Jurkat, Clone E6-1 (cell line): ENCODE measurements at places on chromosomes 11 and 22.

GRCh38 chr11:94111241-94111640 lies 17.4 kb upstream of the PANX1 start:
- no peak for DNase-seq

DNA sequence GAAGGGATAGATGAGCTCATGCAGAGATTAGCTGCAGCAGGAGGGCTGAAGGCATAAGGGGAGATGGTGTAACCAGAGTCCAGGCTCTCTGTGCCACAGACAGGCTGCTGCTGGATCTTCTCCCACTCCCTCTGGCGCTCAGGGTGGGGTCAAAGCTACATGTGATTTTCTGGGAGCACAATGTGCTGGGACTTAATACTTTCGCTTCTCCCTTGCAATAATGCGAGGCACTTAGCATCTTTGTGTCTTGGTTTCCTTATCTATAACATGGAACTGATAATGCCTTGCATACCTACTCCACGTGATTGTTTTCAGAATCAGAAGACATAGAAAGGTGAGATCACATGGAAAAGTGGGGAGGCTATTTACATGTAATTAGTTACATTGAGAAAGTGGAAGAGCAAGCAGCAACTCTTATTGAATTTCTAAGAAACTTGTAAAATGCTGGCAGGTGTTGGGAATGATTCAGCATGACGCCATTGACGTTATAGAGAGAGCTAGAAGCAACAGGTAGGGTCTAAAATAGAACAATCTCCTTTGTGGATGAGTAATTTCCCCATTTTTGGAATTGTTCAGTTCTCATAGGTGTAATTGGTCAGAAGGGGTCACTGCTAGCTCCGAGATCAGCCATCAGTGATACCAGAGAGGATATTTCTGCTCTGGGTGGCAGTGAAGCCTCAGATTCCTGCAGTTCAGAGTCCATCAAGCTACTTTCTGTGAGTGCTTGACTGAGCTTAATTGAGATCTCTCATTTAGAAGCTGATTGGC lies 8.2 kb upstream of the OR9I1 start:
- DNase-seq = no peak

GRCh38 chr11:88521799-88522201 lies 184.3 kb upstream of the CTSC start:
- no peak for DNase-seq

DNA sequence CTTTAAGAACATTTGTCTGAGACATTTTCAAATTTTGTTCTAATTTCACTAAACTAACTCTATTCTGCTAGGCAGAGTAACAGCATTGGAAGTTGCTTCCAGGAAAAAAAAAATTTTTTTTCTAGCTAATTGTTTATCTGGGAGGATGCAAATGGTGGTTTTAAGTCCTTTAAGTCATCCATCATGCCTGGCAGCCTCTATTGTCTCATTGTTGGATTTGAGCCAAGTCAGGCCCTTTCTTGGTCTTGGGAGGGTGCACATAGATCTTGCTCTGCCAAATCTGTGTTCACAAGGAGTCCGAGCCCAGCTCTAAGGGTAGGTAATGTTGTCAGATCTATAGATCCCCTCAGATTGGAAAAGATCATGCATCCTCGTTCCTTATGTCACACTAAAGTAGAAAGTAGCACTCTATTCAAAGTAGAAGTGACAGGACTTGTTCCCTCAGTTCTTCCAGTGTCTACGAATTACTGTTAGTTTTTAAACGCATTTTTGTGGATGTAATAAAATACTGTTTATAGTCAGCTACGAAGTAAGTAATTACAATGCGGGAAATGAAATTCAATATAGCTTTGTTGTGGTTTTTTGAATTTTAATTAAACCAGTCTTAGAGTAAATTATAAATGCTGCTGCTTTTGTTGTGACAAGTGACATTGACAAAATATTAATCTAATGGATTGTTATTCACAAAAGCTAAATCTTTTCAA lies 166.0 kb upstream of the RASSF10 start:
- DNase-seq = peak; percentile 57

DNA sequence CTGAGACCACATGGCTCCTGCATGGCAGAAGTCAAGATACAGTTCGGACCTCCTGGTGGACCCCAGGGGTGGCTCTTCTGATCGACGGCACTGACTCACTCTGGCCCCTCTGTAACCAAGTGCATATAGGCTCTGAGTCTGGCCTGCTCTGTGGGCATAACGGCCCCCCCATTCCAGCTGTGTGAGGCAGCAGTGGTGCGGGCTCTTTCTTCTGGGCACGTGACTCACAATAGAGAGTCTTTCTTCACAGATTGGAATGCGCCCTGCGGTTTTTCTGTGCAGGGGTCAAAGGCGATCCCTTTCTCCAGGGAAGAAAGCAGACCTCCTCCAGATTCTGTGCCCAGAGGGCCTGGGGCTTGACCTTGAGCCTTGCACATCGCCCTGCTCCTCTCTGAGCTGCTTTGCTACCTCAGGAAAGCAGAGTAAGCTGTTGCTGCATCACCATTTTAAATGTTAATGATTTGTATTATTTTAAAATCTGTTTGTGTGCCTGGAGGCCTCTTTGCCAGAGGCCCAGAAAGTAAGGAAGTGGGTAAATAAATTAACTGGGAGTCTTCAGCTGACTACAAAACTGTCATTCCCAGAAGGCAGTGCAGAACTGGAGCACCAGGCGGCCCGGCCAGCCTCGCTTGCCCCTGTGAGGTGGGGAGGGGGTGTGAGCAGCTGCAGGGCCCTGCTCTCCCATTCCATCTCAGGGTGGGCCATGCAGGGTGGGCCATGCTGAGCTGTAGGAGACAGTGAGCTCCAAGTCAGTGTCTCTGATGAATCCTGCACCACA lies 199.0 kb downstream of the GRIK4 start:
- no peak for DNase-seq

- DNase-seq = peak; percentile 80
These were observed 25.6 kb downstream of the PARVB start for GRCh38 chr22:44049486-44050231.

DNA sequence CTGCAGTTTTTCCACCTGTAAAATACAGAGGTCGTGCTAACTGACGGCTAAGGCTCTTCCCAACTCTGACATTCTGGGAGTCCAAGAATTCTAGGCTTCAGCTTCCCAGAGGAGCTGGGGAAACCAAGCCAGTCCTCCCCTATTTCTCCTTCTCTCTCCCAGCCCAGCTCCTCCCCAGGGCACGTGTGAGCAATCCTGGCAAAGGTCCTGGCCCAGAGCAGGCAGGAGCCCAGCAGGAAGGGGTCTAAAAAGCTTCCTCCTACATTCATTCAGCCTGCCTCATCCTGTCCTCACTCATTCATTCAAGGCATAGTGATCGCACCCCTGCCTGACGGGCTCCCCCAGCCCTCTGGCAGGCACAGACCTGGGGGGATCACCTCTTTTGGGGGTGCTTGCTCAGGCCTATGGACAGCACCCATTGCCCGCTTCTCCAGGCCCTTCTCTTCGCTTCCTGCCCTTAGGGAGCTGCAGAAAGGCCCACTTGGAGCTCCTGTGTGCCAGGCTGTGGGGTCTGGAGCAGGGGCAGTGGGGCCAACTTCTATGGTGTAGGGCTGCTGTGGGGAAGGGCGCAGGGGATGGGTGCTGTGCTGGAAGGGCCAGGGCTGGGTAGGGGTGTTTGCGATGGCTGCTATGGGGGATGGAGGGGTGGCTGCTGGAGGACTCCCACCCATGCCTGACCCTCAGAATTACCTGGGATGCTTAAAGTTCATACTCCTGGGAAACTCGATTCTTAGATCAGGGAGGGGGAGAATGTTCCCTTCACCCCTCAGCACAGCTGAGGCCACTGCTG lies 9.8 kb downstream of the KCNC1 start:
- no peak for DNase-seq

DNA sequence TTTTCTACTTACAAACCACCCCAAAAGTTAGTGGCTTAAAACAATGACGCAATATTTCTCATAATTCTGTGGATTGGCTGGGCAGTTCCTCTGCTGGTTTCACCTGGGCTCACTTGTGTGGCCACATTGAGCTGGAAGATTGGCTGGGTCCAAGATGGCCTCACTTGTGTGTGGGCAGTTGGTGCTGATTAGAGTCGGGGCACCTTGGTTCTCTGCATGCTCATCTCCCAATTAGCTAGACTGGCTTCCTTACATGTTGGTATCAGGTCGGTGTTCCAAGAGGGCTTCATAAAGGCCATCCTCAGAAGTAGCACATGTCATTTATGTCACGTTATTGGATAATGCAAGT lies 12.5 kb downstream of the MAML2 start:
- DNase-seq = no peak

DNA sequence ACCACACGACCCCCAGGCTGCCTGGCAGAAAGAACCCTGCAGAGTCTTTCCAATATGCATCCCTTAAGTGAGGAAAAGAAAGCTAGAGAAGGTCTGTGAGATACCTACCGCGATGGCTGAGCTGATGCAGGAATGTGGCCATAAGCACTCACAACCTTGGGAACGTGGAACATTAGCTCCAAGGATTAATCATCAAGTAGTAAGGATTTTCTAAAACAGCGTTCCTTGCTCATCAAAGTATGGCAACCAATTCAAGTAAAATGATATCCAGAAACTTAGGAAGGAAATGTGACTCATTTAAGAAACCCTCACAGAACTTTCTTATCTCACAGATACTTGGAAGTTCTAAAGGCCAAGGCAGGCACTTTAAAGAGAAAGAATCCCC lies 12.8 kb downstream of the PACSIN2 start:
- no peak for DNase-seq

DNA sequence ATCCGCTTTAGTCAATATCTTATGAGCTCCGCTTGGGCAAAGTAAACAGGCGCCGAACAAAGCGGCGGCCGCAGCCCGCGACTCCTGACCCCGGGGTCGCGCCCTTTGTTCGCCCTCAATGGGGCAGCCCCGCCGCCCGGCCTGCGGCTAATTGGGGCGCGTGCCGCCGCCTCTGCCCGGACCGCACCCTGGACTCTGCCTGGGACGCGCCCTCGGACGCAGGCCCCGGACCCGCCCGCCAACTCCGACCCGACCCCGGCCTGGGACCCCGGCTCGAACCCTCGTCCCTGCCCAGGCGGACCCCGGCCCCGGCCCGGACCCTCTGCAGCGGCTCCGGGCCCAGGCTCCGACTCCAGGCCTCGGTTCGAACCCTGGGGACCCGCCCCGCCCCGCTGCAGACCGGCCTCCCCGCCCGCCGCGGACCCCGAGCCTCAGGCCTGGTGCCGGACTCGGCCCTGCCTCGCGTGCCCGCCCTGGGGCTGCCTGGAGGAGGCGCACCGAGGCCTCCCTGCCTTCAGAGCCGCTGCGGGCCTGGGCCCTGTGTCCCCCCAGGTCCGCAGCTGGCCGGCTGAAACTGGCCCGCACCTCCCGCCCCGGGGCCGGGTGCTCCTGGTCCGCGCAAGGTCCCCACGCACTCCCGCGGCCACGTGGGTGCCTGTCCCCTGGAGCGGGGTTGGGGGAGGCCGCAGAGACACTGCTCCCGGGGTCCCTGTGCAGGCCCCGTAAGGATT lies 84.7 kb upstream of the WNT7B start:
- no peak for DNase-seq

DNA sequence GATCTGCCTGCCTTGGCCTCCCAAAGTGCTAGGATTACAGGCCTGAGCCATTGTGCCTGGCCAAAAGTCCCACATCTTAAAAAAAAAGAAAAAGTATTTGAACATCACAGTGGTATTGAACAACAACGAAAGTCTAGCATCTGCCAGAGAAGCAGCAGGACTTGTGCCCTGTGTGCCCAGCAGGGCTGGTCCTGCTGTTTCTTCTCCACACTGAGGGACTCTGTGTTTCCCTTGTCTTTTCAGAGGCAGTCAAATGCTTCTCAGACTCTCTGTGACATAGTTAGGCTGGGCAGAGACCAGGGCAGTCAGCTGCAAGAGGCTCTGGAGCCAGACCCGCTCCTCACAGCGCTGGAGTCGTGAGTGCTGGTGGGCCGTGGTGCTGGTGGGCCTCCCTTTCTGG lies 56.2 kb downstream of the SBF1 start:
- DNase-seq = no peak

DNA sequence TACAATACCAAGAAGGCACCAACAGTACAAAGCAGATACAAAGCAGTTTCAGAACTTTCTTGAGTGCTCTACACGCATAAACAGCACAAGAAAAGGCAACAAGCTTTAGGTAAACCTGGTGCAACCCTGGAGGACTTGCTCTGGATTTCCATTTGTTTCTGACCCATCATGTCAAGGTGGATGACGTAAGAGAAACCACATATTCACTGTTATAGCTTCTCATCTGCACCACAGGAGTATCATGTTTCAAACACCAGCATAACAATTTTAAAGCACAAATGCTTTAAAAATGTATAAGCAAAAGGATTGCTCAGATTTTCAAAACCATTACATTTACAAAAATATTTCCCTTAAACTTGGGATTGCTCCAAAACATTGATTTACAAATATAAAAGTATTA lies 25.0 kb upstream of the YPEL1 start:
- peak; percentile 54 for DNase-seq

- DNase-seq = no peak
These were observed 141.0 kb downstream of the SLC17A6 start for GRCh38 chr11:22479208-22479607.

DNA sequence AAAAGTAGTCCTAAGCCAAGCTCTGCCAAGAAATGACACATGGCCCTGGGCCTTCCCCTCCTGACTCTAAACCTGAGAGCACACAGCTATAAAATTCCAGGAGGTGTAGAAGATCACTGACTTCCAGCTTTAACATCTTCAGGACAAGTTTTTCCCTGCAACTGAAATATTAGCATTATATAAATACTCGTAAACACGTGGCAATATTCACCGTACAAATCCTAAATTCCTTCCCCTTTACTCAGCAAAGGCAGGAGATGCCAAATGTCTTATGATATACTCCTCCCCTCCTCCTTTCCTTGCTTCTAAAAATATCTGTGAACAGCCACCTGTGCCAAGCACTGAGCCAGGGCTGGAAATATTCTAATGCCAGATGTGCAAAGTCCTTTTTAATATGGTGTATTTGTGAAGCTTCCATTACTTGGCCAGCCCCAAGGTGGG lies 194.0 kb downstream of the LARGE1 start:
- DNase-seq = no peak

DNA sequence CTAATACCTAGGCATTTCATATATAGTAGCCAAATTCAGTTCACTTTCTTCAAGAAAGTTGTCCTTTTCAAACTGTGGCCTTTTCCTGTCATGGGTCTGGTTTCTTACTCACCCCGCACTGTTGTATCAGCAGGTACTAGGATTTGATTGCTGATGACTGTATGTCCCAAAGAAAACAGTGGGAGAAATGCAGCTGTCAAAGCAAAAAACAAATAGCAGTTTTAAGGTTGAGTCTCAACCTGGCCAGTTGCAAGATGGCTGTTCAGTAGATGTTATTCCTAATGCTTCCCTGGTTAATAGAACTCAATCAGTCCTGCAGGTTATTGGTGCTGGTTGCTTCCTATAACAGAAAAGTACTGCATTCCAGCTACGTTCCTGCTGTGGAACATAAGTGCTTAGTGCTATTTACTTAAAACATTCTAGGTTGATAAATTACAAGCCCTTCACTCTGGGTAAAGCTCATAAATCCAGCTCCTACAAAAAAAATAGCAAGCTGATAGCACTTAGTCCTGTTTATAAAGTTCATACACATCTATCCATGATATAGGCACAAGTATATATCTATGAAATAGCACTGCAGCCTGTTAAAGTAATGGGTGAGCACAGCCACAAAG lies 26.6 kb downstream of the NF2 start:
- DNase-seq = no peak

DNA sequence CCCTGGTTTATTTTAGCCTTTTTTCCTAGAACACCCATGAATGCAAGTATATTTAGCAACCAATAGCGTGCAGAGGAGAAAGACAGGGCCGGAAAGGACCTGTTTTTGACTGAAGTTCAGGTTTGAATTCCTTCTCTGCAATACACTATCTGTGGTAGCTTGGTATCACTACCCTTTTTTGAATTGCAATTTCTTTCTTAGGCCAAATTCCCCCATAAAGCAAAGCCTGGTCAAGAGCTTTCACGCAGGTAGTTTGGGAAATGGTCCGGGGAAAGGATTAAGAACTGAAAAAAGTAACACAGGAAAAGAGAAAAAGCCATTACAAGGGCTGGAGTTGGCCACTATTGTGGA lies 38.8 kb upstream of the PAMR1 start:
- no peak for DNase-seq
